WTC11 (cell line): ENCODE measurements at places on chromosomes 4 and X.
A peak's percentile ranks its signal among the peaks of the same experiment; 100 is the strongest.

GRCh38 chrX:38606821-38607220, 45.5 kb downstream of the TSPAN7 start:
- DNase-seq = no peak

DNA sequence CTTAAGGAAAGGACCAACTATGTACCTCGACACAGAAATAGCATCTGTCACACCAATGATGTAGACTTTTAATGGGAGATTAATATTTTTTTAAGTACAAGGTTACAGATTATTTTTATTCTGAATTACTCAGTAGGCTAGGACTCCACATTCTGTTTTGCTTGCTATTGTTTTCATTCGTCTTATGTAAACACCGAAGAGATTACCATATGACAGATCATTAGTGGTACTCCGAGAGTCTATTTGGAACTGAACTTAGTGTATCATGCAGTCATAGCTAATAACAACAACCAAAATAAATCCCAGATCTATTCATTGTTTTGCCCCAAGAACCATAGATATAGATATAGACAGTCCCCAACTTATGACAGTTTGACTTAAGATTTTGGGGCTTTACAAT, 139.7 kb upstream of the SPRY1 start:
- no peak for DNase-seq

DNA sequence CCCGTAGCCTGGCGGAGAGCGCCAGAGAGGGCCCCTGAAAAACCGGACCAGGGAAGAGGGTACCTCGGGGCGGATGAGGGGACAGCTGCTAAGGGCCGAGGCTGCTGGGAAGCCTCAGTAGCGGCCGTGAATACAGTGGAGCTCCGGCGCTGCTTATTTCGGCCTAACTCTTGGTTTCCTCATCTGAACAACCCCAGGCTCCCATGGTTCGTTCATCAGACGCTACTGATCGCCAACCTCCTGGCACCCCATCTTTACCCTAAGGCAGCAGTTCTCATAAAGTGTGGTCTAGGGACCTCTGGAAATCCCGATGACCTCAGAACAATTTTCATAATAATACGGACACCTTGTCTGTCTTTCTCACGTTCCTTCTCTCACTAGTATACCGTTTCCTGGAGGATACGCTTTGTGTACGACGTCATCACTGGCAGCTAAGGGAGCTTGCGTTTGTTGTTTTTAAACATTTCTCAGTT, 645 bp upstream of the RAB28 start:
- DNase-seq = no peak

DNA sequence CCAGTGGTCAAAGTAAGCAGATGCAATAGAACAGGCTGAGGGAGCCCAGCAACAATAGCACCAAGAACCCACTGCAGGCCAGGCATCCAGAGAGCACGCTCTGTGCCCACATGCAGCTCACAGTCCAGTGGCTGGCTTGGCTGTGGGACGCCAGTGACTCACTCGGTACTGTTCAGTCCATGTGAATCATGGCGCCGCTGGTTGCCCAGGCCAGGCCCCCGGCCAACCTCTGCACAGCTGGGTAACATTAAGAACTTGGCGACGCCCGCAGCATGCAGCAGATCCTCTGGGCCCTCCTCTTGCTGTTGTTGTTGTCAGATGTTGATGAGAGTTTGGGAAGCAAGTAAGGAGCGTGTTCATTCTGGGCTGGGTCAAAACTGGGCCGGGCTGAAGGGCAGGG, 60.5 kb downstream of the MSX1 start:
- DNase-seq = no peak

GRCh38 chrX:701673-702072, 71.1 kb downstream of the SHOX start:
- DNase-seq = no peak

GRCh38 chrX:118761939-118762707, 34.7 kb downstream of the IL13RA1 start:
- DNase-seq = no peak

DNA sequence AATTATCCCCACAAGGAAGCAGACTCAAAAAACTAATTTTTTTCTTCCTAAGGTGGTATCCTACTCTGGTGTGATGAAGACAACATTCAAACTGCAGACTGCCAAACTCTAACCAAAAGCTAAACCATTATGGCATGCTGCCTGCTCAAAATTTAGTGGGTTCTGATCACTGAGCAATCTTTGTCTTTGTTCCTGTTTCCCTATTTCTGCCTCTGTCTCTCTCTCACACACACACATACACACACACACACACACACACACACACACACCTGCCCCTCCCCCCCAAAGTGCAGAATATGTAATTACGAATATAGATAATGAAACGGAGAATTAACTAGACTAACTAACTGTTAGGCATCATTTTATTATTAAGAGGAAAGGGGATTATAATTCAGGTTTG, 1278.6 kb downstream of the PCDH7 start:
- DNase-seq = no peak

- DNase-seq = peak; percentile 90
These were observed 34.5 kb upstream of the HELT start for GRCh38 chr4:184983672-184984356.

DNA sequence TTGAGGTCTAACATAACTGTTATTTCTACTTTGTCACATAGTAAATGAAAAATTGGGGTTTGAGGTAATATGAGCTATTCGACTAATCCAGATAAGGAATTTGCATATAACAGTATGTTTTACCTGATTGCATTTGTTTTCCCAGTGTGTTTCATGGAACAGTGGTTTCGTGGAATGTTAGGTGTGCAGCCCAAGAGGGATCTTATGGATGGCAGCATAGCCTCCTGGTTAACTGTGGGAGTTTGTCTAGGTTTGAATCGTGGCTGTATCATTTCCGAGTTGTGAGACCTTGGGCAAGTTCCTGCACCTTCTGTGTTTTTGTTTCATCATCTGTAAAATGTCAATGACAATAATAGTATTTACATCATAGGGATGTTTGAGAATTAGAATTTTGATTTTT, 7.9 kb downstream of the BMPR1B start:
- no peak for DNase-seq

GRCh38 chr4:107746161-107746560, 26.1 kb upstream of the PAPSS1 start:
- DNase-seq = no peak

- DNase-seq = no peak
These were observed 25.1 kb upstream of the PRDM8 start for GRCh38 chr4:80172203-80172602.

DNA sequence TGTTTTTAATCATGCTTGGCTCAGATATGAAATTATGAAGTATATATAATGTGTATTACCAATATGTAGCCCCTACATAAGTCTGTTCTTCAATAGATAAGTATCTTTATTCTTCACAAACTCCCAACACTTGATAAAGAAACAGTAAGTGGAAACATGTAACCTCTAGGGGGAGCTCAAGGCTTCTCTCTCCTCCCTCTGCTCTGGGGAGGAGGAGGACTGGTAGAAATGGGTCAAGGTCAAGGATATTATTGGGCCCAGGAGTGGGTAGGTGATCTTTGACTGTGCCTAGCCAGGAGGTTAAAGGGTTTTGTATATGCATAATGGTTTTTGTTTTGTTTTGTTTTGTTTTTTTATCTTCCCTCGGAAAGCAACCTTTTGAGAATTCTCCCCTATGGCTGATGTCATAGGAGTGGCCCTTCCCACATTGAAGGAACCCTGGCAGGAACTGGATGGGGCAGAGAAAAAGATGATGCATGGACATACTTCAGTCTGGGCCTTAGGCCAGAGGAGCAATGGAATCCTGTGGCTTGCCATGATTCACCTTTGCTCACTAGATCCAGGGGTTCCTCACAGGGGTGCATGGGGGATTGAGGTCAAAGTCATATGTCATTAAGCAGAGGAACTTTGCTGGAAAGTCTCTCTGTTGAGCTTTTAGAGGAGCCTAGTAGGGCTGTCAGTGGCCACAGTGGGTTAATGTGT, 460.3 kb downstream of the MID1IP1 start:
- no peak for DNase-seq

- no peak for DNase-seq
These were observed 54.6 kb upstream of the TENM3 start for GRCh38 chr4:182188622-182189021.

DNA sequence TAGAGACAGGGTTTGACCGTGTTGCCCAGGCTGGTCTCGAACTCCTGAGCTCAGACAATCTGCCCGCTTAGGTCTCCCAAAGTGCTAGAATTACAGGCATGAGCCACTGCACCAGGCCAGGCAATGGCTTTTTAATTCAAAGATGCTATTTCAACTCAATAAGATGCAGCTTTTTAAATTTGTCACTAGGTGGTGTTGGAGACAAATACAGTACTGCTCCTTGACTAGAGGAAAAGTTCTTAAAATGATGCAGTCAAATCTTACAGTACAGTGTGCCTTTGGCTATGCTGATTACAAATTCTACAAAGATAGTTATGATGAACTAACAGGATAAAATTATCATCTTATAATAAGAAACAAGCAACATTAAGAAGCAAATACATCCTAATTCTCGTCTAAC, 441.1 kb downstream of the KCNIP4 start:
- no peak for DNase-seq

DNA sequence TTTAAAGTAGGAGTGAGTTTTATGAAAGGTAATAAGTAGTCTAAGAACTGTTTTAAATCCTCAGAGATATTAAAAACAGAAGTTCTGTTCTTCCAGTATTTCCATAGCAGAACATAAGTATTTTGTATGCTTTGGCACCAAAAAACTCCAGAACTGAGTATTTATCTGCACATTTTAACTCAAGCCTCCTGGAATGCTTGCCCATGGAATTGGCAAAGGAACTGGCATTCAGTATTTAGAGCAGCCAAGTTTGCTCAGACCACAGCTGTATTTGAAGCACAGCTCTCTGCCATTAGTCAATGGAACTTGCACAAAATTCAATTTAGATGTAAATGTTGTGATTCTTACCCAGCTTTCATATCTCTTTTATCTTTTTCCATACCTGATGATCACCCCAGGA, 42.2 kb downstream of the NDNF start:
- no peak for DNase-seq

DNA sequence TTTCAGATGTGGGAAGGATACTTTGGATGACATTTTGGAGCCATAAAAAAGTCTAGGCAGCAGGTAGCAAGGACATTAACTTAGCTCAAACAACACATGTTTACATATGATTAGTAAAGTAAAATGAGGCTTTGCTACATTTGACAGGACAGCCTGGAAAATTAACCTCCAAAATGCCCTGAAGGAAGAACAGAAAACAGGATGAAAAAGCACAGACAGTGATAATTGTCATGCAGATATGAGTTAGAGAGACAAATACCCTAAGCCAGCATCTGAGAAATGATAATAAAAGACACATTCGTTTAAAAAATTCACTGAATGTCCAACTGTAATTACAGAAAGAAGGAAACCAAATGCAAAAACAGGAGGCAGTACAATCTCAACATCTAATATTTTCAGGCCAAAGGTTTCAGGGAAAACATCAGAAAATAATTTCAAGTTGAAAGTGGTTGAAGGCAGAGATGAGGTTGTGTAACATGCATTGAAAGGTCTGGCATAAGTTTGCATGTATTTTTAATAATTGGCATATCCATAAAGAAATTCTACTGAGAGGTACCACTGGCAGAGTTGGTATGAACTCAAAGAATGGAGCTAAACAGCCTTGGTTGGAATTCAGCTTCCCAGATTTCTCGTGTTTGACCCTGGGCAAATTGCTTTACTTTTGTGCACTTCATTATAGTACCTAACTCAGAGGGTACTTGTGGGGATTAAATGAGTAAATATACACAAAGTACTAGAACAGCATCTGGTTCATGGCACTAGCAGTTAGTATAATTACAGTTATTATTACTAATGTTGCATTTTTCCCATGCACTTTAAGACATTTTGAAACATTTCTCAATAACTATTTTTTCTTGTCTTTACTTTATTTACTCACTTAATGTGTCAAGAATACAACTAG, 54.4 kb upstream of the MAP9 start:
- DNase-seq = no peak

DNA sequence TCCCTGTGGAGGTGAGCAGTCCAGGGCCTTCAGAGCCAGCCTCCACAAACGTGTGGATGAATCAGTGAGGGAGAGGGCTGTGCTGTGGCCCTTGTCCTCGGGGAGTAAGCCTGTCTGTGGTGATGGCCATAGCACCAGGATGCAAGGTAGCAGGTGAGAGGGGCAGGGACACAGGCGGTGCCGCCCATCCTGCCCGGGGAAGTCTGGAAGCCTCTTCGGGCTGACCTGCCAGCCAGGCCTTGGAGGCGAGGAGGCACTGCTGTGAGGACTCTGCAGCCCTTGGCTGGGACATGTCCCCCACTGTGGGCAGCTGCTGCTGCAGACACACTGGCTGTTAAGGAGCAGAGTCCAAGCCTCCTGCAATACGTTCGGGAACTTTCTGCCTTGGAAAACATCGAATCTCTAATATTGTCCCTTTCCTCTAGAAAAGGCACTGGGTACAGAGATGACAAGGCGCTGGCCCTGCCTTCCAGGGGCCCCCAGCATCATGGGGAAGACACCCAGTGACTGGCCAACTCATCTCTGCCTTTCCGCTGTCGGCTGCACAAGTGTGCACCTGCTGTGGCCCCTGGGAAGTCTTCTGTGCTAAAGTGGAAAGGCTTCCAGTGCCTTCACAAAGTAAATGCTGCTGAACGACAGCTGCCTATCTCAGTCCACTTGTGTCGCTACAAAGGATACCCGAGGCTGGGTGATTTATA, 101.4 kb downstream of the ADRA2C start:
- DNase-seq = no peak

GRCh38 chr4:17650406-17650805, 36.0 kb downstream of the MED28 start:
- DNase-seq = no peak

DNA sequence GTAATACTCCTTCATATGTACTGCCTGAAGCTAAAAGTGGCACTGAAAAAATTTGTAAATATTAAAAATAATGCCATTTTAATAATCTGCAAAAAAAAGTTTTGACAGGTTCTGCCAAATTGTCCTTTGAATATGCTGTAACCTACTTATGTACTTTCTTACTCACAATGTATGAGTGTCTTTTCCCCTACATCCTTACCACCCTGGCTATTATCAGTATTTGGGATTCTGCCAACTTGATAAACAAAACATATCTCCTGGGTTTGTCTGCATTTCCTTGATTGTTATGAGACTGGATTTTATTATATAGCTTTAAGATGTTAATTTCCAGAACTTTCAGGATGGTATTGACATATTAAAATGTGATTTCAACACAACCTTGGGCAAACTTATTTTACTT, 187.9 kb downstream of the CHM start:
- no peak for DNase-seq

GRCh38 chr4:4695497-4695896, 153.6 kb upstream of the STX18 start:
- no peak for DNase-seq

- DNase-seq = no peak
These were observed 85.7 kb upstream of the MTM1 start for GRCh38 chrX:150482537-150483206.
